ENCODE measurements at places on chromosomes 5 and 9.

GRCh38 chr5:116651653-116652052 lies 77.0 kb upstream of the SEMA6A start:
- DNase-seq: no peak

GRCh38 chr9:76004526-76004925 lies 114.1 kb downstream of the PCSK5 start:
- DNase-seq: no peak

- no peak for DNase-seq
Measured at GRCh38 chr9:13823026-13823425, 490.9 kb downstream of the NFIB start.

DNA sequence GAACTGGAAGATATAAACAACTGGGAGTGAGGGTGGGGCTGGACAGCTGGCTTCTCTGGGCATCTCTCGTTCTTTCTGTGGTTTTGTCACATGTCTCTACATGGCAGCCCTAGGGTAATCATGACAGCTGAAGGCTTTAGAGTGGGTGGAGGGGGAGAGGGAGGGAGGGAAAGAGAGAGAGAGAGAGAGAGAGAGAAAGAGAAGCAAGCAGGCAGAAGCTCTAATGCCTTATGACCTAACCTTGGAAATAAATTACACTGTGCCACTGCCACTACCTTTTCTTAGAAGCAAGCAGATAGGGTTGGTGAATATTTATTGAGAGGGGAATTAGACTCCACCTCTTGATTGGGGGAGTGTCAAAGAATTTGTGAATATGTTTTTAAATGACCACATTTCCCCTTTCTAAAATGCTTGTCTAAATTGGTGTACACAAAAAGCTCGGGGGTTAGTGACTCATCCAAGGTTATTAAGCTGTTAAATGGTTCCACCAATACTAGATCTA lies 2.6 kb upstream of the DAPK1 start:
- DNase-seq: no peak

DNA sequence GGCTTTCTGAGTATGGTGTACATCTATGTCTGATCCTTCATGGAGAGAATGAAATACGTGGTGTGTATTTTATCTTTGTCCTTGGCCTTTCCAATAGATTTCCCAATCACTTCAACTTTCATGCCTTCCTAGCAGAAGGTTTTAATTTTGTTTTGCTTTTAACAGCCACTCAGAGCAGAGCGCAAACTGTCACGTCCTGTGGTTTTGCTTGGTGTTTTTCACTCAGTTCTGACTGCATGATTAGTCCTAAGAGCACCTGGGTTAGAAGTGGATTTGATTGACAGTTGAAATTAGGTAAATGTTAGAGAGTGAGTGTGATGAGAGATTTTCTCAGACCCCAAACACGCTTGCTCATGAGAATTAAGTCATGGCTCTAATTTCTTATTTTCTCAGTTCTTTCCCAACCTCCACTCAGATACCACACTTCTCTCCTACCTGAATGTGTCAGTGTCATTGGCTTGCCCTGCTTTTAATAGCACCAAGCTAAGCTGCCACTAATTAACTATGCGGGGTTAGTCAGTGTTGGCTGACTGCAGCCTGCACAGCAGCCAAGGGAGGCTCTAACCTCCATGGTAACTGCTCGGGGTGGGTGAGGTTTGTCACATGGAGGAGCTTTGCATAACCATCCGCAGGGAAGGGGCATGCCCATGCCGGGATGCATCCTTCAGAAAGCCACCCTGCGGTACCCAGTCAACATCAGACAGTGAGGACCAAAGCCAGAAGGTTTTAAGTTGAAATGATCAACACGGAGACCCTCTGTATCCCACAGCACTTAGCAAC lies 173.4 kb downstream of the NR3C1 start:
- DNase-seq: no peak

GRCh38 chr9:93818827-93819472 lies 136.2 kb downstream of the BARX1 start:
- no peak for DNase-seq

DNA sequence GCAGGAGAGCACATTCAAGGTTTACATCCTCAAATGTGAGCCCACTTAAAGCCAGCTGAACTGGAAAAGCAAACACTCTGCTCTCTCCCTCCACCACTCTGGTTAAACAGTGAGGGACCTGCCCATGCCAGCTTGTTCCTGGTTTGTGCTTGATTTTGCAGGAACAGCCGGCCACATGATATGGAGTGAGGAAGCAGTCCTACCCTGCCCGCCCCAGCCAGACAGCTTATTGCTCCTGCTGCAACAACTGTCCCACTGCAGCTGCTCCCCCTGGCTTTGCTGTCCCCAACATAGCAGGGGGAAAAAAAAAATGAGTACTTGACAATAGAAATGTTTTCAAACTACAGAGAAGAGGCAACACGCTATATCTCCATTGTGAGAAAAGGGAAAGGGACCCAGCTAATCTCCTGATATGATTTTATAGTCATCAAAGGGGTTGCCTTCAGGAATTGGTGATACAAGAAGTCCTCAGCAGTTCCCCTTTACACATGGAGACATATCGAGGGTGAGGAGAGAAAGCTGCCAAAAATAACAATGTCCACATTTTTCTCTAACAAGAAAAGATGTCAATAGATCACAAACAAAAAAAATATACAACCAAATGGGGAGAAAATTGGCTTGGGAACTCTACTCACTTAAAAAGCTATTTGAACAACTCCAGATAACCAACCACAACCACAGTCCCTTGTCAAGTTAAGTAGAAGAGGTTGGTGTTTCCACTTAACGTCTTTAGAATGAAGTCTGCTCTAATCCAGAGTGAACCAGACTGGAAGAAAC lies 4.6 kb downstream of the MYO10 start:
- DNase-seq: no peak

DNA sequence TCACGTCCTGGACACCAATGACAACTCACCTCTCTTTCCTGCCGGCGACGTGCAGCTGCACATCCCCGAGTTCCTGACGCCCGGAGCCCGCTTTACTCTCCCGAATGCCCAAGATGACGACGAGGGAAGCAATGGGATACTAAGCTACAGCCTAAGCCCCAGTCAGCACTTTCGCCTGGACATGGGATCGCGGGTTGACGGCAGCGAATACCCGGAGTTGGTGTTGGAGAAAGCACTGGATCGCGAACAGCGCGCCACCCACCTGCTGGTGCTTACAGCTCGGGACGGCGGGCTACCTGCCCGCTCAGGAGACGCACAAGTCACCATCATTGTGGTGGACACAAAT lies 1.1 kb downstream of the PCDHAC1 start:
- no peak for DNase-seq

DNA sequence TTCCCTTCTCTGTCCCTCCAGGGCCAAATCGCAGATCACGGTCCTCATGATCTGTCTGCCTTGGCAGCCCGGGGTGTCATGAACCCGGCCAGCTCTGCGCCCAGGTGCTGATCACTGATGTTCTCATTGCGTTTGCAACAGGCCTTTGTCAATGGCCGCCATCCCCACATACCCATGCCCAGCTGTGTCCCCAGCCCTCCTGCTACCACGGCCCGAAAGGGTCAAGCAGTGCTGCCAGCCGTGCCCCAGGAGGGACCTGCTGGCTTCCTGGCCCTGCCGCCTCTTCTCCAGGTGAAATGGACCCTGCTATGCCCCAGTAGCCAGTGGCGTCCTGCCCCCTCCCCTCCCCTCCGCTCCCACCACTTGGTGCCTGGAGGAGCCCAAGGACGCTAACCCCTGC lies 12.8 kb upstream of the VAV2 start:
- no peak for DNase-seq

- no peak for DNase-seq
Measured at GRCh38 chr9:71681708-71682272, 86.5 kb downstream of the CEMIP2 start.

DNA sequence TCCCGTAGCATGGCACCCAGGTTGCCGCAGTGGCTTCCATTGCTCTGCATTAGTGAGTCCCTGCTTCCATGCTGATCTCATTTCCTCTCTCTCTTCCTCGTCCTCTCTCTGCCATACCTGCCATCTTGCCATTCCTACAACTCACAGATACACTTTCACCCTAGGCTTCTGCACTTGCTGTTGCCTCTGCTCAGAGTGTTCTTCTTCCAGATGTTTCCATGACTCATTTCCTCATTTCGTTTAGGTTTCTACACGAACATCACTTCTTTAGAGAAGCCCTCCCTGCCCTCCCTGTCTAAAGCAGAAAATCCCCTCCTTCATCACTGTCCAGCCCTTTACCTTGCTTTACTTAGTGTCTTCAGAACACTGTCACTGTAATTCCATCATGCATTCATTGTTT lies 115.2 kb upstream of the WWC1 start:
- no peak for DNase-seq

DNA sequence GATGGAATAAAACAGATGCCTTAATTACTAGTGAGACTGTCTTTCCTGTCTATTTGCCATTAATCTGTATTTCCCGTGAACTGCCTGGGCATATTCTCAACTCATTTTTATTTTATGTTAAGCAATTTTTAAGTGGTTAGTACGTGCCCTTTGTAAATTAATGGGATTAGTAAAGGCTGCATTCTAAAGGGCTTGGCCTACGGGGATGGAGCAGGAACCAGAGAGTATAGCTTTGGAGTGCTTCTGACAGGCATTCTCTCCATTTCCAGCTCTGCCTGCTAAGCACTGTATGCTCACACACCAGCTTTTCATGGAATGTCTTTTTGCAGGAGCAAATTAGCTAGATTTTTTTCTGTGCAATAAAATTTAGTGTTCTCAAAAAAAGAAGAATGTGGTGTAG lies 241.2 kb downstream of the MCTP1 start:
- no peak for DNase-seq

GRCh38 chr5:134153241-134153640 lies 23.5 kb downstream of the SKP1 start:
- DNase-seq: no peak

DNA sequence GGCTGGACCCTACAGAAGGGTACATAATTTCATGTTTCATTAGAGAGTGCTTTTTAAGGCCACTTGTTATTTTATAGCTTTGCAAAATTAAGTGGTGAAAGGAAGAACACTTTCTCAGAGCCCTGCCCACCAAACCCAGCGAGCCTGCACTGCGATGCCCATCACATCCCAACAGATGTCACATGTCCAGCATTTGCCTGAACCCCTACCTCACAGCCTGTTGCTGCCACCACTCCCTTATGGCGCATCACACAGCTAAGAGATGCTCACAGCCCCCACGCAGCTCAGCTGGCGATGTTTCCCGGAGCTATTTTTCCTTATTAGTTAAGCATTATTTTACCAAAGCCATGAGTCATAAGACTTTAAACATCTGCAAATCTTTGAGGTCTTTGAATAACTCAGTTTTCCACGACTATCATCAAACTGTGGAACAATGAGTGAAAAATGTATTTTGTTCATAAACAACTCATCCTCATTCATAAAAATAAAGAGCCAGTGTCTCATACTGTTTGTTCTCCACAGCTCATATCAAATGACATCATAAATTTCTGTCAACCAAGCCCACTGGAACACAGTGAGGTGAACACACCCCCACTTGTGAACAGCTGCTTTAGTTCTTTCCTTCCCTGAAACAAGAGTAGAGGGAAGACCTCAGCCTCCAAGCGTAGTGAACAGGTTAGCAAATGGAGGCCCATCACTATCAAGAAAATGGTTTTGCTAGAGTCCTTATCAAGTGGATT lies 104.9 kb downstream of the SYK start:
- no peak for DNase-seq

DNA sequence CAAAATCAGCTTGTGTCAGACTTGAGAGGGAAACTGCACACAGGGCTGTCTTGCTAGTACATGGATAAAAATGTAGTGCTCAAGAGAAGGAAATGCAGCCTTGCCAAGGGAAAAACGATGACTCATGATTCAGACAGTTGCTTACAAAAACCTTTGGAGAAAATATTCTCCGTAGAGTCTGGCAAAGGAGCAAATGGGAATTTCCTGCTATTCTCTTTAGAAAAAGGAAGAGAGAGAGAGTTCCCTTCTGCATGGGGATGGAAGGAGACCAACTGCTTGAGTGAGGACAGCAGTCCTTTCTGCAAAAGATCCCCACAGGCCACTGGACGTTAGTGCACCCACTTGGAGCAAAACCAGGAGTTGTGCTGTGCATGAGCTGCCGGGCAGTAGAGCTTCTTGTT lies 7.6 kb downstream of the IFNB1 start:
- no peak for DNase-seq

DNA sequence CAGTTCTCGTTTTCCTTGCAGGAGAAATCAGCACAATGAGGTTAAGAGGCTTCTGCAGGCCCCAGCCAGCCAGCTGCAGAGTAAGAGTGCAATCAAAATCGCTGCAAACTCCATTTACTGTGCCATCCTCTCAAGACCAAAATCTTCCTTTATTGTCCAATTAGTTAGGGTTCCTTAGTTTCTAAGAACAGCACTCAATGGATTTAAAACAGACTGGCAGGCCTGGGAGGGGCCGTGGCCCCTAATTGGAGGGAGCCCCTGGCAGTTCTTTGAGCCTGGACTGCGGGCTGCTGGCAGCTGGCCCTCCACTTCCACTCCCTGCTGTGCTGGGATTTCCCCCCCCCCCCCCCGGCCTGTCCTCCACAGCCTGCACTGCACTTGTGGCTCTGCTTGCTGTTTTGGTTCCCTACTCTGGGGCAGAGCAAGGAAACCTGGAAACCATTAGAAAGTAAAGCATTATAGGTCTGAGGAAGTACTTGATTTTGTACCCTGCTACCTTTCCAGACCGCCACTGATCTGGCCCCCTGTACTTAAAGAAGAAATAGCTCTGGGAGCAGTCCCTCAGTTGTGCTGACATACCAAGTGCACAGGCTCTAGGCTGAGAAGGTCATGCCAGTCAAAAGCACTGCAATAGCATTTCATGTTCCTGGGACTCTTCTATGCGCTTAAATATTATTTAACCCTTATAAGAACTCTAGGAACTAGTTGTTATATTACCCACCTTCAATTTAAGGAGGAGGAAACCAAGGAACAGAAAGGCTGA lies 129.0 kb downstream of the APBA1 start:
- DNase-seq: no peak

DNA sequence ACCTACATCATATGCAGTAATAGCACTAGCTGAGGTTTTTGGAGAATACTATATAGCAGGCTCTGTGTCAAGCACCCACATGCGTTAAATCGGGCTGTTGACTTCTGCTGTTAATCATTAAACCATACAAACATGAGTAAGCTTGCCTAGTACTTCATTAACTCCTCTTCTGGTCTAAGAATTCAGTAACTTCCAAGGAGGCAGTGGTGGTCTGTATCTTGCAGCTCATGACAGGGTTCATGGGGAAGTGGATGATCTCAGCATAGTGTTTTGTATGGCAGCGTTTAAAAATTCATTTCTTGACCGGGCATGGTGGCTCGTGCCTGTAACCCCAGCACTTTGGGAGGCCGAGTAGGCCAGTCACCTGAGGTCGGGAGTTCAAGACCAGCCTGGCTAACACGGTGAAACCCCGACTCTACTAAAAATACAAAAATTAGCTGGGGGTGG lies at the start of gene HAVCR1:
Gene HAVCR1 (minus strand): TSS at position 24 of the 447 bp plus-strand sequence. CDS start 1,173 bp downstream, outside the sequence.
- DNase-seq: no peak
